ENCODE measurements at places on chromosomes 12 and 14.

DNA sequence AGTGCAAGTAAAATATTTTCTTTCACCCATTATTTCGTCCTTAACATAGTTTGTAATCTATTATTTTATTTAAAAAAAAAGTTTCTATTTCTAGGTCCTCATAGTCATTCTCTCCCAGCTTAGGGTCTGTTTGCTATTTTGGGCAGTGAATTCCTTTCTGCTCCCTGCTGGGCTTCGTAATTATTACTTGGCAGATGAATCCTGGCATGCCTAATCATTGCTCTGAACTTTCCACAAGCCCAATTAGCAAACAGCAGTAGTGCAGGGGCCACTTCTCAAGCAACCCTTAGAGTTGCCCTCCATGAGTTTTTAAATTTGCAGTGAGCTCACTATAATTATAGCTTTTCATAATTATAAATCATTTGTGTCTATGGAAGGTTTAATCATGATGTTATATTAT lies 1378.3 kb upstream of the SEL1L start:
- DNase-seq: no peak

GRCh38 chr12:80925983-80926382 lies 11.8 kb downstream of the LIN7A start:
- DNase-seq: no peak

DNA sequence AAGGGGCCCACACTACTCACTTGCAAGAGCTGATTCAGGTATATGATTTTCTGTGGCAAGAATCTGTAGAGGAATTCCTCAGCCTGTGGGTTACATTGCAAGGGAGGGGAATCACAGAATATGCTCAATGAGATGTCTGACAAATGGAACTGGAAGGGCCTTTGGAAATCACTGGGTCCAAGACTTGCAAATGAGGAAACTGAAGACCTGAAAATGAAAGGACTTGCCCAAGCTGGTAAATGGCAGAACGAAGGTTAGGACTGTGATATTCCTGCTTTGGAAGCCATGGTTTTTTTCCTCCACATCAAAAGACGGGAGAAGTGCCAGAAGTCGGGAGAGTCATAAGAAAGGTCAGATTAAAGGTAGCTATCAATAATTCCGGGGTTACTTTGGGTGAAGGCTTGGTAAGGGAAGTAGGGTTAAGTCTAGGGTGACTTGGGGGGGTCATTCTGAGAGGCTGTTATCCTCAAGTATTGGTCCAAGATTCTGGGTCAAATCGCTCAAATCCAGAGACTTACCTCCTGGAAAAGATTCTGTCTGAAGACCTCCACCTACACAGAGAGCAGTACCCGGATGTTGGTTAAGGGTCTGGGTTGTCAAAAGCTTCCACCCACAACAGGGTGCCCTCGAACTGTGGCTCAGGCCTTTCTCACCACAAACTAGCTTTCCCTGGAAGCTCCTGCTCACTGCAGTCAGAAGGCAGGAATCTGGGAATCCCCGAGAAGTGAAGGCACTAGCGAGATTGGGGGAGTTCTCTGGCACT lies 539 bp downstream of the PSME2 start:
- DNase-seq: no peak

DNA sequence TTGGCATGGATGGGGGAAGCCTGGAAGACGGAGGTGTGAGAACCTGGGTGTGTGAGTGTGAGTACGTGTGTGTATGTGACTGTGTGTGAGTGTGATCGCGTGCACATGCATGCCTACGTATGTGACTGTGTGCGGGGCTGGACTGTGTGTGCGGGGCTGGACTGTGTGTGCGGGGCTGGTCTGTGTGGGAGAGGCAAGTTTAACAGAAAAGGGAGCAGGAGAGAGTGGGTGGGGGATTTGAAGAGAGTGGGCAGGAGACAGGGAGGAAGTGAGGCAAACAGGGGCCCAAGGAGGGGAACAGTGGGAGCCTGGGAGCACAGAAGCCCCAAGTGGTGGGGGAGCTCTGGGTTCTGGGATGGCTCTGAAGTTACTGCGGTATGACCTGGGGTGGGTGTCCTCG lies 103.7 kb upstream of the LHX5 start:
- no peak for DNase-seq

- DNase-seq: no peak
Measured at GRCh38 chr14:50937325-50937724, 7.0 kb downstream of the PYGL start.
